ENCODE measurements at places on chromosomes 16 and 17.

DNA sequence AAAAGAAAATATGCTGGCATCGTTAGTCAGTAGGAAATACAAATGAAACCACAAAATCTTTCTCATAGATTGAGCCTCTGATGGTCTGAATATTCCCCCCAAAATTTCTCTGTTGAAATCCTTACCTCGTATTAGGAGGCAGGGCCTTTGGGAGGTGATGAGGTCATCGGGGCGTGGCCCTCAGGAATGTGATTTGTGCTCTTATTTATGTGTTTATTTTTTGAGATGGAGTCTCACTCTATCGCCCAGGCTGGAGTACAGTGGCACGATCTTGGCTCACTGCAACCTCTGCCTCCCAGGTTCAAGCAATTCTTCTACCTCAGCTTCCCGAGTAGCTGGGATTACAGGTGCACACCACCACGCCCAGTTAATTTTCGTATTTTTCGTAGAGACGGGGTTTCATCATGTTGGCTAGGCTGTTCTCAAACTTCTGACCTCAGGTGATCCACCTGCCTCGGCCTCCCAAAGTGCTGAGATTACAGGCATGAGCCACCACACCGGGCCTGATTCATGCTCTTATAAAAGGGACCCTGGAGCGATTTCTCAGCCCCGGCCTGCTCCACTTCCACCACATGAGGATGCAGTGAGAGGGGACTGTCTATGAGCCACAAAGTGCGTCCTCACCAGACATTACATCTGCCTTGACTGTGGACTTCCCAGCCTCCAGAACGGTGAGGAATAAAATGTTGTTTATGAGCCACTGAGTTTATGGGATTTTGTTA lies 53.1 kb downstream of the DNAH17 start:
- no peaks in the 10 kb centered on the region for H3K27me3 ChIP-seq
- H3K4me3 ChIP-seq: no peak overlapping the region
- H3K4me1 ChIP-seq: peaks cover 5% of the 10 kb centered on the region
- no peaks in the 10 kb centered on the region for H3K36me3 ChIP-seq
- peak; percentile 15 for DNase-seq

DNA sequence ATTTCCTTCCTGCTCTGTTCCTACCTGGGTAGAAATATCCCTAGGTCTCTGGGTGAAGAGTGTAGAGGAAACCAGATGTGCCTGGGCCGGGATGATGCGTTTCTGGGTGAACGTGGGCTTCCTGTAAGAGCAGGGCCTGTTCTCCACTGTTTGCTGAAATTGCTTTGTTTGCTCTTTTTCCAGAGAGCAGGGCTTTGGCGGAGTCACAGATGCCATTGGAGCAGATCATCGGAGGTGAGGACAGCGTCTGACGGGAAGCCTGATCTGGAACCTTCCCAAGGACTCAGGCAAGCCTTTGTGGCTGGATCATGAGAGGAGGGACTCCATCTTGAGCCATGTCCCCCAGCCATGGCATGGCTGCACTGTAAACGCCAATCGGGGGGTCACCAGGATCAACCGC lies 15.4 kb downstream of the DHODH start:
- H3K4me3 ChIP-seq: no peak overlapping the region
- peaks cover 25% of the 10 kb centered on the region for H3K36me3 ChIP-seq
- H3K4me1 ChIP-seq: no peaks in the 10 kb centered on the region
- no peak for DNase-seq
- no peak overlapping the region for H3K27ac ChIP-seq

DNA sequence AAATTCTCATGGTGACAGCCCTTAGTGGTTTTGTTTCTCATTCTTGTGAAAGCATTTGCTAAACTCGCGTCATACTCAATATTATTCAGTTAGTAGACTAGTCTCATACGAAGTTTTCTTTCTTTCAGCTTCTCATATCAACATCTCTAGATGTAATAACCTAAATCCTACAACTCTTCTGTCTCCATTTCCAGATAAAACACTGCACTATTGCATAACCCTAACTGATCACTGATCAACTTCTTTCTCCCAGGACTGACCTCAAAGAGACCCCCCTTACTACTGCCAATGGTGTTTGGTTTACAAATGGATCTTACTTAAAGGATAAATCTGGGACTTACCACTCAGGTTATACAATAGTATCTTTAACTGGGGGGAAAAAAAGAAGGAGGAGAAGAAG lies 36.3 kb upstream of the TEKT1 start:
- H3K27ac ChIP-seq: peak overlapping the region; percentile 68
- H3K27me3 ChIP-seq: no peaks in the 10 kb centered on the region
- H3K4me1 ChIP-seq: peaks cover 29% of the 10 kb centered on the region
- H3K36me3 ChIP-seq: no peaks in the 10 kb centered on the region
- H3K4me3 ChIP-seq: no peak overlapping the region

- H3K27ac ChIP-seq: no peak overlapping the region
- no peak for DNase-seq
- H3K36me3 ChIP-seq: peaks cover 38% of the 10 kb centered on the region
- no peaks in the 10 kb centered on the region for H3K27me3 ChIP-seq
These were observed 11.6 kb downstream of the MKS1 start for GRCh38 chr17:58207451-58207850.

GRCh38 chr17:71633391-71633849 lies 487.4 kb upstream of the SOX9 start:
- H3K27me3 ChIP-seq: no peaks in the 10 kb centered on the region
- DNase-seq: peak; percentile 78
- H3K36me3 ChIP-seq: no peaks in the 10 kb centered on the region
- H3K27ac ChIP-seq: peak overlapping the region; percentile 98
- peaks cover 46% of the 10 kb centered on the region for H3K4me1 ChIP-seq
- H3K4me3 ChIP-seq: no peak overlapping the region

- peak; percentile 41 for DNase-seq
- H3K36me3 ChIP-seq: no peaks in the 10 kb centered on the region
- H3K4me1 ChIP-seq: no peaks in the 10 kb centered on the region
- H3K27me3 ChIP-seq: no peaks in the 10 kb centered on the region
- H3K27ac ChIP-seq: no peak overlapping the region
These were observed 64.5 kb downstream of the SRCIN1 start for GRCh38 chr17:38541281-38541680.

GRCh38 chr17:18959845-18960240 lies 7.9 kb downstream of the SLC5A10 start:
- DNase-seq: peak; percentile 51
- no peak overlapping the region for H3K4me3 ChIP-seq
- H3K27me3 ChIP-seq: no peaks in the 10 kb centered on the region
- no peaks in the 10 kb centered on the region for H3K36me3 ChIP-seq
- no peaks in the 10 kb centered on the region for H3K4me1 ChIP-seq

DNA sequence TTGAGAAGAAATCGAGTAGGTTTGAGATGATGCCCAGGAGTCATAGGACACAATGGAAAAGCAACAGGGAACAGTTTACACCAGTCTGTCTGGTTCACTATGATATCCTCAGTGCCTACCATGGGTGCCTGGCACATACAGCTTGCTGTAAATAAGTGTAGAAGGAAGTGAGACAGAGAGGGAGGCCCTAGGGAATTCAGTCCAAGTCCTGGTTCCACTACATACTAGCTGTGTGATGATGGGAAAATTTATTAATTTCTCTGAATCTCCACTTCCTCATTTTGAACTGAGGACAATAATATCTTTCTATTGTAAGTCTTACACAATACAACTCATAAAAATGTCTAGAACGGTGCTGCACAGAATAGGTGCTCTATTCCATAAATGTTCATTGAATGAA lies 53.3 kb upstream of the LYRM9 start:
- H3K4me3 ChIP-seq: no peak overlapping the region
- H3K4me1 ChIP-seq: peaks cover 6% of the 10 kb centered on the region
- H3K27ac ChIP-seq: no peak overlapping the region
- H3K27me3 ChIP-seq: no peaks in the 10 kb centered on the region

DNA sequence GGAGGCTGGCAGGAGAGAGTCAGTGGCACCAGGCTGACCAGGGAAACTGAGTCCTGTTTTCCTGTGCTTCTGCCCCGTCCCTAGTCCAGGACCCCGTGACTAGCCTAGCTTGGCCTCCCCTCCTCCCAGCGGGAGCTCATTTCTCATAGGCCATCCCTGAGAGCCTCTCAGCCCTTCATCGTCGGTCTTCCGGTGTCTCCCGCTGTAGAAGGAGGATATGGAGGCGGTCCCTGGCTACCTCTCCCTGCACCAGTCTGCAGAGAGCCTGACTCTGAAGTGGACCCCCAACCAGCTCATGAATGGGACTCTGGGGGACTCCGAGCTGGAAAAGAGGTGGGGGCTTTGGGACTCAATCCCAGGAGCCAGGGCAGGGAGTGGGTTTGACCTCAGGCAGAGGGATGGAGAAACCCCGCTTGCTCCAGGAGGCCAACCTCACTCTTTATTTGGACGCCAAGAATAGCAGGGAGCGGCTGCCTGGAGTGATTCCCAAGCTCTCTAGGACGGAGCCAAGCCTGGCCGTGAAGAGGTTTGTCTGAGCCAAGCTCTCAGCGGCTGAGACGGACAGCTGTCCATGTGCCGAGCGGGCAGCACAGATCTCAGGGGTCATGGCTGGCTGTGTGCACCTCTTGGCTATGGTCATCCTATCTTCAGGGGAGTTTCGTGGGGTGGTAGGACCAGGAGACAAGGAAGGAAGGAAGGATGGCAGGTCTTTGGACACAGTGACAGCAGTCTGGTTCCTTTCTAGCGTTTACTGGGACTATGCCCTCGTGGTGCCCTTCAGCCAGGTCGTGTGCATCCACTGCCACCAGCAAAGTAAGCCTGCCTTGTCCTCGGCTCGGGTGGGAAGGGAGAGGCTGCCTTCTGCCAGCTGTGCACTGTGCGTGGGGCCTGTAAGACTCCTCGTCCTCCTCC lies 26.8 kb downstream of the SGSM2 start:
- peaks cover 14% of the 10 kb centered on the region for H3K4me1 ChIP-seq
- no peak for DNase-seq
- H3K36me3 ChIP-seq: peaks cover 4% of the 10 kb centered on the region
- no peak overlapping the region for H3K4me3 ChIP-seq
- H3K27me3 ChIP-seq: no peaks in the 10 kb centered on the region
- no peak overlapping the region for H3K27ac ChIP-seq

- no peak overlapping the region for H3K27ac ChIP-seq
- peaks cover 2% of the 10 kb centered on the region for H3K4me1 ChIP-seq
- no peak overlapping the region for H3K4me3 ChIP-seq
- H3K36me3 ChIP-seq: peaks cover 65% of the 10 kb centered on the region
- no peak for DNase-seq
These were observed 60.8 kb downstream of the WDR45B start for GRCh38 chr17:82587234-82588086.

All from RWPE2 (cell line).